ENCODE measurements at places on chromosomes 6 and 20.

DNA sequence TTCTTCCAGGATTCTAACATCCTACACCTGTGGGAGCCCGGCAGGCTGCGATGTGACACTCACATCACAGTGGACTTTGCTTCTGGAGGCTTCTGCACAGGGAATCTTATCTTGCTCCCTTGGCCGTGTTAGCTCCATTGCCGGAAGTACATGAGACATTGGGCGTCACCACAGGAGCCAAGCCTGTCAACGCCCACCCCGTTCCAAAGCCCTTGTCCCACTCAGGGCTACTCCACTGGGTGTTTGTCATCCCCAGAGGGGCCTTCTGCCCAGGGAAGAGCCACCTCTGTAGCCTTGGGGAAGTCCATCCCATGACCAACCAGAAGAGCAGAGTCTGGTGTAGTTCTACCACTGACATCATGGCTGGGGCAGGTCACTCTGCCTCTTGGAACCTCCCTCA, 1.7 kb downstream of the RAB44 start:
- DNase-seq: no peak

GRCh38 chr20:11891077-11891775, 26.5 kb upstream of the BTBD3 start:
- DNase-seq: no peak

DNA sequence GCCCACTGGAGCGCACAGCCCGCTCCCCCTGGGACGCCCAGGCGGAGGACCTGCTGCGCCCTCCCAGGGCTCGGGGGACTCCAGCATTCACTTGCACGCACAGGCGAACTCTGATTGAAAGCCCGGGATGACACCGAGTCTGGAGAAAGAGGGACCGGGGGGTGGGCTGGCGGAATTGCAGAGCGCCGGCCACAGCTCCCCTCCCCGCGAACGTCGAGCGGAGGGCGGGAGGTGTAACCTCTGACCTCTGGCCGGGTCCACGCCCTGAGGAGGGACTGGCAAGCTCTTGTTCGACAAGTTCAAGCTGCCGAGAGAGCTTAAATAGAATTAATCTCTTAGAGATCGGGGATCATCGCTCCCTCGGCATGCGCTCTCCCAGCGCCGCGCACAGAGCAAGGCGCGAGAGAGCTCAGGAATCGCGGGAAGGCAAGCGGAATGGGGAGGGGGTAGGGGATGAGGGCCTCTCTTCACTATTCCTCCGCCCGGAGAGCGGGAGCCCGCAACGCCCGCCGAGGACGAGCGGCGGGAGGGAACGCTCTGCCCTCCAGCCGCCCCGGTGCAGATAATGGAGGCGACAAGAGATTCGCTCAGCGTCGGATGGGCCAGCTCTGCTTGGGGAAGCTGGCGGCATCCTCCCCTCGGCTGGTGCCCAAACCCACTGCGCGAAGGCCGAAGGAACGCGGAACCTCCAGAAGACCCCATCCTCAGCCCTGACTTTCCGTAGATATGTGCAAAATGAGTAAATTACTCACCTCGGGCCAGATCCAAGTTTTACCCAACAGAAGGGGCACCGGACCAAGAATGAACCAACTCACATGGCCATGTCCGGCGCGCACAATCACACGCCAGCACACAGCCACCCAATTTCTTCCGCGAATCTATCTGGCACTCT, 761 bp upstream of the NR2E1 start:
- peak; percentile 89 for DNase-seq

DNA sequence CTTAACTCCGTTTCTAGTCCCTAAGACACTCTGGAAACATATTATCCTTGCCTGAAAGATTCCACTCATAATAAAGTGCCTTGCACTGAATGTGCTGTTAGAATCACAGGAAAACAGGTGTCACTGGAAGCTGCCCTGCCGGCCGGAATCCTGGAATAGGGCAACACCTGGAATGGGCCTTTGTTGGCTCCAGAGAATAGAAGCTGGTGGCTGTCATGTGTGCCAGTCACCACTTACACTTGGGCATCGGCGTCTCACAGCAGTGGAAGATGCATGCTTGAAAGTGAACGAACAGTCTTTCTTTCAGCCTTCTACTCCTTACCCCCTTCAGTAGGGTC, 90.8 kb upstream of the AFDN start:
- DNase-seq: peak; percentile 22

DNA sequence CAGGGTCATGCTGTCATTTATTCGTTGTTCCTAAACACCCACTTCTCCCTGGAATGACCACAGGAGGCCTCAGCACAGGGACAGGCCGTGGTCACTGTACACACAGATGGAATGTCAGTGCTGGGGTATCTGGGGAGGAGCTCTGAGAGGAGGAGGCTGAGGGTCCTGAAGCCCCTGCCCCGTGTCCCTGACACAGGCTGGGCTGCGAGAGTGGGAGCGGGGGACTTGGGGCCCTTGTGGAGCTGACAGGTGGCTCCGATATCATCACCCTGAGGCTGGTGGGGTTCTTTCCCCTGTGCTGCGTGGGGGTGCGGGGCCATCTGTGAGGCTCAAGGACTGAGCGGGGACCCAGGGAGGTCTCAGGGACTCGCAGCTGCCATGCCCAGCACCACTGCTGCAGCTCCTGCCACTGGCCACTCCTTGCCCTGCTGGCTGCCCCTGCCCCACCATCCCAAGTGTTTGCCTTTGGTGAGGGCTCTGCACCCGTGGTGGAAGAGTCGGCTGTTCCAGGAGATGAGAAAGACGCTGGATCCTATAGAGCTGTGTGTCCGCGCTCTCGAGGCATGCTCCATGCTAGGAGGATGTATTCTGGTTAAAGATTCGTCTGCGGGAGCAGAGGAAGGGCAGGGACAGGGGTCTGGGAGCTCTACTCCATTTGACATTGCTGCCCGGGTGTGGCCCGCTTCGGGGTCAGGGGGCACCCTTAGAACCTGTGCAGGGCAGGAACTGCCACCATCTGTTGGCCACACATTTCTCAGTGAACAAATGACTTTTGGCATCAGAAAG, 18.9 kb downstream of the NPEPL1 start:
- peak; percentile 38 for DNase-seq

GRCh38 chr6:108606250-108606690, 45.6 kb downstream of the FOXO3 start:
- no peak for DNase-seq

DNA sequence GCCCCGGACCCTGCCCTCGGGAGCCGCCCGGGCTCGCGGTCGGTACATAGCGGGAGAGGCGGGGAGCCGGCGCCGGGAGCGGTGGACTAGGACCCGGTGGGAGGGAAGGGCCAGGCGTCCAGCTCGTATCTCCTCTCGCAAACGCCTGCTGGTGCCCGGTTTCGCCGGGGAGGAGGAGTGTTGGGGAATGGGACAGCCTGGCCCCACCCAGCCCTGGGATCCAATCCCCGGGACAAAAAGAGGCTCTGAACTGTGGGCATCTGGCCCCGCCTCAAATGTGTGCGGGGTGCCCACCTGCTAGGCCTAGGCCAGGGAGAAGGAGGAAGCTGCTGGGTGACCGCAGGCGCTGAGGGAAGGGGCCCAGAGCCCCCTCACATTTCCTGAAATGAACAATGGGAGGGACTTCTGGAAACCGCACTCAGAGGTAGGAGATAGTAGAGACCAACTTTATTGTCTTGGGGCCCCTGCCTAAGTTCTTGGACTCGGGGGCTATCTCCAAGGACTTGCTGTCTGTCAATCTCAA, at the start of gene KCNK17:
TSS of gene KCNK17 (minus strand) at position 147 of the 523 bp plus-strand sequence. CDS start at position 48, 99 bp downstream.
- peak; percentile 89 for DNase-seq

DNA sequence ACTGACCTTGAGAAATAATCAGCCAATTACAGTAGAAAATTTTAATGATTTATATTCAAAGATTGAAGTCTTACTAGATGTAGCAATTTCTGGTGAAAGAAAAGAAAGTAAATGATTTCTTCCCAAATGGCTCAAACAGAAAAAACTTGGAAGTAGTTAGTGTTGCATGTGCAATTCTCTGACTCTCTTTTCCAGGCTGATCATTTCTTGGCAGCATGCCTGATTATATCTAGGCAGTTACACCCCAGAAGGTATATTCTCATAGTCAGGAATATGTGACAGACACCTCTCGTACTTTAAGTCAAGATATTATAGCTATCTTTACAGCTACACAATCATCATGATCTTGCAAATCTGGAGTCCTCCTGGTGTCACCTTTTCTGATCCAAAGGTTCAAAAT, 122.9 kb downstream of the PDE7B start:
- DNase-seq: no peak

- DNase-seq: no peak
Measured at GRCh38 chr20:57960803-57961575, 251.2 kb upstream of the PMEPA1 start.

- DNase-seq: no peak
Measured at GRCh38 chr6:169246445-169246844, 7.2 kb downstream of the THBS2 start.

DNA sequence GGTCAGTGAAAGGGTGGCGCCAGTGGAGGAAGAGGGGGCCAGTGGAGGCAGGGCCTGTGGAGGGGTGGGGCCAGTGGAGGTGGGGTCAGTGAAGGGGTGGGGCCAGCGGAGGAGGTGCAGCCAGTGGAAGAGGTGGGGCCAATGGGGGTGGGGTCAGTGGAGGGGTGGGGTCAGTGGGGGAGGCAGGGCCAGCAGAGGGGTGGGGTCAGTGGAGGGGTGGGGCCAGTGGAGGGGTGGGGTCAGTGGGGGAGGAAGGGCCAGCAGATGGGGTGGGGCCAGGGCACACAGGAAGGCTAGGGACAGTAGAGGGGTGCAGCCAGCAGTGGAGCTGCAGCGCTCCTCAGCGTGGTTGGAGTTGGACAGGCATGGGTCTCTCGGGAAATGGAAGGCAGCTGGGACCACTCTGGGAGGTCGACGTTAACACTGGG, 18.7 kb downstream of the ADRM1 start:
- DNase-seq: peak; percentile 96

DNA sequence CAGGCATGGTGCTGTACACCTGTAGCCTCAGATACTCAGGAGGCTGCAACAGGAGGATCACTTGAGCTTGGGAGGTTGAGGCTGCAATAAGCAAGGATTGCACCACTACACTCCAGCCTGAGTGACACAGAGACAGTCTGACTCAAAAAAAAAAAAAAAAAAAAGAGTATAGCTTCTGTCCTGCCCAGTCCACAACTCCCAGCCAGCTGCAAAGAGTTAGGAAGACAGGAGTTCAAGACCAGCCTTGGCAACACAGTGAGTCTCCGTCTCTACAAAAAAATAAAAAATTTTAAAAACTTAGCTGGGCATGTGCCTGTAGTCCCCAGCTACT, 28.3 kb upstream of the TLDC2 start:
- DNase-seq: no peak

- DNase-seq: no peak
Measured at GRCh38 chr6:112560651-112561050, 213.5 kb downstream of the RFPL4B start.

DNA sequence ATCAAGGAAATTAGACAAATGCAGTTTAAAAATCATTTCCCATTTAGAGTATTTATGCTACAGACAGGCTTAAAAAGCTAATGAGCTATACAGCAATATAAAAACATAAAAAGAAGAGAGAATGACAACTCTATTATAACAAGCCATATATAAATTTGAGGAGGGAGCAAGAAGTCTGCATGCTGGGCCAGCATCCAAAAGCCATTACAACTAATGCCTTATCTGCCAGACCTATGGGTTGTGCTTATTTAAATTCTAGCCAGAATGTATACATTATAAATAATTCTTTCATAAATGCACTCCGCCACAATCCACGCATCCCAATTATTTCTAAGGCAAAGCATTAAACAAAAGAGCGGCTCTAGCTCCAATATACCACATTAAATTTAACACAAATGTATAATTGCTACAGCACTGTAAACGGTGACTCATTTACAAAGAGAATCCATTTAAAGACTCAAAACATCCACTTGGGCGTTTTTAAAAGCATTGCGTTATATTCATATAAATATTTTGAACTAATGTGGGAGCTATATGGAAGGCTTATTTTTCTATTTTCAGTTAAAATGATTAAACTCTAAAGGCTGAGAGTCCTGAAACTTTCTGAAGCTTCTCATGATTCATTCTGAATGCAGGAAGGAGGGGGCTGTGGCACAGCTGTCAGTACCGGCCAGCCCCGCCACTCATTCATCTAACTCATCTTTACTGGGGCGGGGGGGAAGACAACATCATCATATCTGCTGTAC, 37.7 kb upstream of the RAB22A start:
- no peak for DNase-seq

- DNase-seq: peak; percentile 97
Measured at GRCh38 chr20:36435592-36436541, 105.5 kb upstream of the MYL9 start.

DNA sequence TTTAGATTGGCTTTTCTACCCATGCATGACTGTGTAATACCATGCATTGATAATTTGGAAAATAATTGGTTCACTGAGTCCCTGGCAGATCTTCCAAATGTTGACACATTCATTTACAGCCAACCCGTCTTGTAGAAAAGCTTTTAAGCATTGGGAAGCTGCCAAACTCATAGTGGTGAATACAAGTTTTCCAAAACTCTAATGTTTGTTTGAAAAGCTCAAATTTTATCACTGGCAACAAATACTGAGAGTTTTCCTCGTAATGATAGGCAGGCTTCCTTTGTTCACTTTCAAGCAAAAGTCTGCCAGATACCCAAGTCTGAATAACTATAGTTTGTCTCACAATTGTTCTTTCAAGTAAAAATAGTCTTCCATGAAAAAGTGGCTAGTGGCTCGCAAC, 143.0 kb downstream of the FIG4 start:
- DNase-seq: no peak

DNA sequence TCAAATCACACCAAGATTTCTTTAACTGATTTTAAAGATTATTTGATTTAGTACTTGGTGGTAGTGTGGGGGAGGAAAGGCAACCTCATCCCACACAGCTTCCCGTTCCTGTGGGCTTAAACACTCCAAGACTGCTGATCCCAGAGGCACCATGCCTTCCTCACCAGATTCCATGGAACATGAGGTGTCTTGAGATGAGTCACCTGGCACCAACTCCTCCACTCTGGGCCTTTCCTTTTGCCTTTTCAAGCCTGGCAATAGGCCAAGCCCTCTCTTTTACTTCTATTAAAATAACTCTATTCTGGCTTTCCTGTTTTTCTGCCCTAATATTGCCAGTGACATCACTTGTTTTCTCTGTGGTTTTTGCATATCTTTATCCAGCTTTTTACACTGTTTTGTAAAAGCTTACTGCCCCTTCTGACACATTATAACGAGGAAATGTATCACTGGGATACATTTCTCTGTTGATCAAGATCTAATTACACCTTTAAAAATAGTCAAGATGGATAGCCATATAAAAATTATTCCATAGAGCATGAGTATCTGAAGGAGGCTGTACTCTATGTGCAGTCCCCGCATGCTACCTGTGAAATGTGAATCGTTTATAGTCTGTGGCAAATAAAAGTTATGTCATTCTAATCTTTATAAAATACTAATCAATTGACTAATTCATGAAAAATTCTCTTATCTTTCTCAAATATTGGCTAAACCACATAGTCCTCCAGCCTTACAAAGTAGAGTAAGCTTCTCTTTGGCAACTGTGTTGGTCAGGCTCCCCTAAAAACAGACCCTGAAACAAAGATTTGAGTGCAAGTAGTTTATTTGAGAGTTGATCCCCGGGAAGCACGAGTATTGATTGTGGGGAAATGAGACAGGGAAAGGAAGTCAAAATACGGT, 257.8 kb upstream of the KCNQ5 start:
- DNase-seq: no peak

GRCh38 chr20:49395183-49395582, 87.3 kb downstream of the KCNB1 start:
- DNase-seq: no peak

- no peak for DNase-seq
Measured at GRCh38 chr6:145758113-145758512, 22.8 kb upstream of the EPM2A start.

GRCh38 chr6:140789466-140789865, 1343.3 kb upstream of the GJE1 start:
- DNase-seq: no peak

- no peak for DNase-seq
Measured at GRCh38 chr20:11651138-11651537, 266.6 kb upstream of the BTBD3 start.

- DNase-seq: no peak
Measured at GRCh38 chr6:13355999-13356785, 27.9 kb upstream of the TBC1D7 start.

Data from H7 (cell line).